ENCODE measurements at places on chromosomes 5 and 9. TPM values are rescaled to one million over a fixed set of nuclear protein-coding genes. Genes with fewer than 3 reads are reported as not detected.

- H3K4me1 ChIP-seq = no peaks in the 10 kb centered on the region
- H3K4me3 ChIP-seq = no peak overlapping the region
- no peak for DNase-seq
- no peak overlapping the region for H3K27ac ChIP-seq
- H3K27me3 ChIP-seq = no peaks in the 10 kb centered on the region
- no peaks in the 10 kb centered on the region for H3K36me3 ChIP-seq
Measured at GRCh38 chr5:137700282-137700680, 35.6 kb downstream of the KLHL3 start.

NRARP gene
- total RNA-seq = 107 TPM

DNA sequence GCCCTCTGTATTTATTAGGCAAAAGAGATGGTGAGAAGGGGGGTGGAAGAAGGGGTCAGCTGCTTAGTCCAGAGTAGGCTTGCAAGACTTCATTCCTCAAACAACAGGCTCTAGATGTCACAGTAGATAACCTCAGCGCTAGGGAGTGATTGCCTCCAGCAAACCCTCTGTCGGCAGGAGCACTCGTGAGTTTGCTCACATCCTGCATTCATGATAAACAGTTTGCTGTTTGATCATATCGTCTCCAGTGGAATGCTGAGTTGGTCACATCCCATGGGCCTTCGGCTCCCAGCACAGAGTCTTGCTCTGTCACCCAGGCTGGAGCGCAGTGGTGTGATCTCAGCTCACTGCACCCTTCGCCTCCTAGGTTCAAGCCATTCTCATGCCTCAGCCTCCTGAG lies 3.6 kb downstream of the TTC23L start:
- no peaks in the 10 kb centered on the region for H3K27me3 ChIP-seq
- no peak overlapping the region for H3K4me3 ChIP-seq
- DNase-seq = no peak

DNA sequence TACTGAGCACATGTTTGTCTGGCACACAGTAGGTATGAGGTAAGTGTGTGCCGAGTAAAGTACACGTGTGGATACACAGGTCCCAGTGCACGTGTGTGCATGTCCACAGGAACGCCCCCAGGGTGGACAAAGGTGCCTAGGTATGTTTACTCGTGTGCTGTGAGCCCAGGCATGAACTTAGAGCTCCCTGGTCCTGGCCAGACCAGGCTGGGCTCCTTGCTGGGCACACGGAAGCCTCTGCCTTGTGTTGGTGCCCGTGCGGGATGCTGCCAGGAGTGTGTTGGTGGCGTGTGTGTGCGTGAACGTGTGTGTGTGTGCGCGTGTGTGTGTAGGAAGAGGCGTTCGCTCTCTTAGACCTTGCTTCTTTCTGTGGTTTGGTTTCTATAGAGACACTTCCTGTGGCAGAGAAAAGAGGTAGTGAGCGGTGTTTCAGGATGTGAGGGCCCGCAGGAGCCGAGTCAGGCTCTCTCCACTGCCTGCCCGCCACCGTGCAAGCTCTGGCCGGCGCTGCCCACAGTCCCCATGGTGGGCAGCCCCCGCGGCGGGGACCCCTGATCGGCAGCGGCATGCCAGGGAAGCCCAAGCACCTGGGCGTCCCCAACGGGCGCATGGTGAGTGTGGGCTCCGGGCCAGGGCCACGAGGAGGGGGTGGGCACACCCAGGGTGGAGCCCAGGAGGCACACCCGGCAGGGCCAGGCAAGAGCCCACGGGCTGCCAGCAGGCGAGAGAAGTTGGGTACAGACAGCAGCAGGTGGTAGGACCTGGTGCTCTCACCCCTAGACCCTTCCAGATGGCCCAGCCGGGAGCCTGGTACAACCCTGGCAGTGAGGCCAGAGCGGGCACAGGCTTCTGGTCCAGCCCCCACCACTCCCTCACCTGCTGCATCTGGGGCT lies at the start of gene RGS14:
TSS of gene RGS14 (plus strand) at position 466 of the 893 bp plus-strand sequence. CDS start at position 567, 101 bp downstream.
- peak; percentile 68 for DNase-seq
- no peaks in the 10 kb centered on the region for H3K27me3 ChIP-seq
- H3K27ac ChIP-seq = peak within 1 kb of the TSS; percentile 78
- H3K4me1 ChIP-seq = peaks cover 24% of the 10 kb centered on the region

PCDHA9 gene
- 0.48 TPM for total RNA-seq

GRCh38 chr5:79806741-79807140 lies 117.1 kb downstream of the CMYA5 start:
- no peaks in the 10 kb centered on the region for H3K36me3 ChIP-seq
- no peak overlapping the region for H3K27ac ChIP-seq
- no peaks in the 10 kb centered on the region for H3K4me1 ChIP-seq
- no peak overlapping the region for H3K4me3 ChIP-seq

GRCh38 chr9:134319306-134320125 lies 6.7 kb upstream of the RXRA start:
- no peak for DNase-seq
- H3K36me3 ChIP-seq = no peaks in the 10 kb centered on the region
- H3K4me1 ChIP-seq = peaks cover 12% of the 10 kb centered on the region
- H3K4me3 ChIP-seq = no peak overlapping the region
- no peaks in the 10 kb centered on the region for H3K27me3 ChIP-seq
- H3K27ac ChIP-seq = no peak overlapping the region

GRCh38 chr9:99445371-99445891 lies 223.3 kb downstream of the SEC61B start:
- no peaks in the 10 kb centered on the region for H3K27me3 ChIP-seq
- DNase-seq = no peak

MED7 gene
- total RNA-seq = 11.0 TPM

DNA sequence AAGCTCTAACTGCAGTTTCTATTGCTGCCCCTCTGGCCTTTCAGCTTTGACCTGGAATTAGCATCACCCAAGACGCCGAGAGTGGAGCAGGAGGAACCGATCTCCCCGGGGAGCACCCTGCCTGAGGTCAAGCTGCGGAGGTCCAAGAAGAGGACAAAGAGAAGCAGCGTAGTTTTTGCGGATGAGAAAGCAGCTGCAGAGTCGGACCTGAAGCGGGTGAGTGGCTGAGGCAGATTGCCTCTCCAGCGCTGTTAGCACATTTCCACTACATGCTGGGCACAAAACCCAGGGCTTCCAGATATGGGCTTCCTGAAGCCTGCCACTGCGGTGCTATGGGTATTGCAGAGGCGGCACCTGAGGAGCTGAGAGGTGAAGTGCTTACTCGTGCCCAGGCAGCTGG lies 26.8 kb upstream of the FOXI1 start:
- H3K36me3 ChIP-seq = no peaks in the 10 kb centered on the region
- H3K4me1 ChIP-seq = no peaks in the 10 kb centered on the region
- H3K27me3 ChIP-seq = no peaks in the 10 kb centered on the region
- no peak for DNase-seq

- H3K27me3 ChIP-seq = no peaks in the 10 kb centered on the region
- H3K36me3 ChIP-seq = no peaks in the 10 kb centered on the region
- H3K4me1 ChIP-seq = no peaks in the 10 kb centered on the region
- no peak overlapping the region for H3K27ac ChIP-seq
Measured at GRCh38 chr5:10111571-10111970, 138.1 kb downstream of the ATPSCKMT start.
